HT-29 (cell line): ENCODE measurements at places on chromosomes 7 and 10.
A peak's percentile ranks its signal among the peaks of the same experiment; 100 is the strongest.

DNA sequence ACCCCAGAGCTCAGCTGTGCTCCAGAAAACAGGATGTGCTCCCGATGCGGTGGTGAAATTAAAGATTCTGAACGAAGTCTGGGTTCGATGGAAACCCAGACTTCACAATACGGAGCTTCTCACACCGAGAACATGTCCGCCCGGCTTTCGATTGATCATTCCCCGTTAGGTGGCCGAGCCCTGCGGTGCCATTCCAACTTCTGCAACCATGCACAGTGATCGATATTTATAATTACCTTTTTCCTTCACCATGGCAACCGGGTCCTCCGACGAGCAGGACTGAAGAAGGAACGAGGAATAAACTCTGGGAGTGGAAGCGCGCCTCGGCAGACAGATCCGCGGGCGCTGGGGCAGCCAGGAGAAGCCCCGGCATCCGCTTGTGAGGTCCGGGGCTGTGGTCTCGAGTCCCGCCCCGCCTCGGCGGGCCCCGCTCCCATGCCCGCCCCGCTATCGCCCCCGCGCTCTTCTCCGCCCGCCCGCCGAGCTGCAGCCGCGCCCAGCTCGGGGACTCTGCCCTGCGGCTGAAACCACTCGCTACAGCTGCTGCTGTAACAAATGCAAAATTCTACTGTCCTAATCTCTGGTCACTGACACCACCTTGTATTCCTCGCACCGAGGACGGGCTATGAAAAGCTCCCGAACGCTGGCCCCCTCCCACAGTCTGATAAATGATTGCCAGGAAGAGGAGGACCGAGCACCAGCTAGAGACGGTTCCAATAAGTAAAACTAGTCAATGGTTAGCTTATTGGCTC is 26.2 kb downstream of the ABLIM1 start:
- peak; percentile 53 for DNase-seq

DNA sequence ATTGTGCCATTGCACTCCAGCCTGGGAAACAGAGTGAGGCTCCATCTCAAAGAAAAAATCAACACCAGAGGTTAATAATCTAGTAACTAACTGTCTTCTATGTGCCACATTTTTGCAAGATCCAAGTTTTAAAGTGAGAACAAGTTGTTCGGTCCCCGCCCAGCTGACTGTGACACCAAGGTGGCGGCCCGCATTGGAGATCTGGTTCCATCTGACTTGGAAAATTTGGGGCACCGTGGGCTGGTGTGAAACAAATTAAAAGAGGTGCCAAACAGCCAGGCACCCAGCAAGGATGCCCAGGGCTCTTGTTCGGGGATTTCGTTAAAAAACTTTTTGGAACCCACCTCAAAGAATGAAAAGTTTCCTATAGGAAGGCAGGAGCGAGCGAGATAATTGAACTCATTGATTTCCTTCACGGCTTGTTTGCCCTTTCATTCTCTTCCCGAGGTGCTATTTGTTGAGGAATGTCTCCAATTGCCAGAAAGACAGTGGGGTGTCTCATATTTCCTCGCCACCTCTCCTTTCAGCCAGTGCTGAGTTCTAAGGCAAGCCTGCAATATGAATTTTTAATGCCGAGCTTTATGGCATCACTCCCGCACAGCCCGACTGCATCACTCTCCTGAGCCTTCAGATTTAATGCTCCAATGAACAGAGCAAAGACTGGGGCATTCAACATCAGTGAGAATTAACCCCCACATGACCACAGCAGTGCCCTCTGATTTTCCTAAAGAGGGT is 156.9 kb upstream of the SH2B2 start:
- DNase-seq: no peak

DNA sequence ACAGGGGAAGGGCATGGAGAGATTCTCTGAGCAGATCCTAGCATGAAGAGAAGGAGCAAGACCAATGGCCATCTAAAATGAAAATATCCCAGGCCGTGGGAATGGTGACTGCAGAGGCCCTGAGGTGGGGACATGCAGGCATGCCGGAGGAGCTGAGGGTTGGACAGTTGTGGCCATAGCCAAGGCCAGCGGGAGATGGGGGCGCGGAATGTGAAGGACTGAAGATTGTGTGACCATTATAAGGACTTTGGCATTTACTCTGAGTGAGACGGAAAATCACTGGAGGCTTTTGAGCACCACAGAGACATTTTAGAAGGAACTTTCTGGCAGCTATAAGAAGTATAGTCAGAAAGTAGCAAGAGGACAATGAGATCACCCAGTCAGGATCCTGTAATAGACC is 341.1 kb downstream of the SFMBT2 start:
- DNase-seq: no peak

GRCh38 chr7:28088032-28088431 is 92.6 kb downstream of the JAZF1 start:
- no peak for DNase-seq

GRCh38 chr10:131249238-131249954 is 62.1 kb downstream of the TCERG1L start:
- no peak for DNase-seq

- no peak for DNase-seq
These were observed 102.5 kb downstream of the APBB1IP start for GRCh38 chr10:26540601-26541000.

DNA sequence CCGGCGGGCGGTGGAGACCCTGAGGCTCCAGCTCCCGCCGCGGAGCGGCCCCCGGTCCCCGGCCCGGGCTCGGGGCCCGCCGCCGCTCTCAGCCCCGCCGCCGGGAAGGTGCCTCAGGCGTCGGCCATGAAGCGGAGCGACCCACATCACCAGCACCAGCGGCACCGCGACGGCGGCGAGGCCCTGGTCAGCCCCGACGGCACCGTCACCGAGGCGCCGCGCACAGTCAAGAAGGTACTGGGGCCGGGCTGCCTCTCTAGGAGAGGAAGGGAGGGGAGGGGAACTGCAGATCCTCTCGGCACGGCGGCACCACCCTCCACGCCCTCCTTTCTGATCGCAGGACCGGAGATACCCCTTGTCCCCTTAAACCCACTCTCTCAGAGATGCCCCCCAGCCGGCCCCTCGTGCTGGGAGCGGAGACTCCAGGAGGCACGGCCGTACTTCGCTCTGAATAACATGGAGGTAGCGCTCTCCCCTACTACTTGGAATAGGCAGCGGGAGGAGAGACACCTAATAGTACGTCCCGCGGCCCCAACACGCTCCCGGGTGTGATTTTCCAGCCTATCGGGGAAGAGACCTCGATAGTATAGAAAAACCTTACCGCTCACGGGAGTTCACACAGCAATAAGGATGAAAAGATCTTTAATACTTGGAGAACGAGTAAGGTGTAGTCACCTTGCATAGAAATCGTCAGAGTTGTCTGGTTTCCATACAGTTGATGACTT is 538 bp downstream of the AHCYL2 start:
- DNase-seq: peak; percentile 71

GRCh38 chr7:93923296-93923695 is 1.8 kb downstream of the GNG11 start:
- DNase-seq: no peak

DNA sequence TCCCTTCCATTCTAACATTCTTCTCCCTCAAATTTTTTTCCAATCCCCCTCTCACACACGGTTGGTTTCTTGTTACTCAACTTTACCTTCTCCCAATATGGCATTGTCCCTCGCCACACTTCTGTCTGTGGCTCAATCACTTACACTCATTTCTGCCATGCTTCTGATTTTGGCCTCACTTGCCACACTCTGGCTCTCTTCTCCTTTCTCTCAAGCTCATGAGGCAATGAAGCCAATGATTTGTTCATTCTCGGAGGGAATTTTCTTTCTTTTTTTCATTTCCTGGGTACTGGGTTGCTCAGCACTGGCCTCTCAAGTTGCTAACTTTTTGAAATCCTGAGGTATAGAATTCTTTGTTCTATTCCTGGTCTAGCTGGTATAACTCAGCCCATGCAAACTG is 4.0 kb upstream of the MYOZ1 start:
- no peak for DNase-seq
